ENCODE measurements at places on chromosomes 13 and 19.

DNA sequence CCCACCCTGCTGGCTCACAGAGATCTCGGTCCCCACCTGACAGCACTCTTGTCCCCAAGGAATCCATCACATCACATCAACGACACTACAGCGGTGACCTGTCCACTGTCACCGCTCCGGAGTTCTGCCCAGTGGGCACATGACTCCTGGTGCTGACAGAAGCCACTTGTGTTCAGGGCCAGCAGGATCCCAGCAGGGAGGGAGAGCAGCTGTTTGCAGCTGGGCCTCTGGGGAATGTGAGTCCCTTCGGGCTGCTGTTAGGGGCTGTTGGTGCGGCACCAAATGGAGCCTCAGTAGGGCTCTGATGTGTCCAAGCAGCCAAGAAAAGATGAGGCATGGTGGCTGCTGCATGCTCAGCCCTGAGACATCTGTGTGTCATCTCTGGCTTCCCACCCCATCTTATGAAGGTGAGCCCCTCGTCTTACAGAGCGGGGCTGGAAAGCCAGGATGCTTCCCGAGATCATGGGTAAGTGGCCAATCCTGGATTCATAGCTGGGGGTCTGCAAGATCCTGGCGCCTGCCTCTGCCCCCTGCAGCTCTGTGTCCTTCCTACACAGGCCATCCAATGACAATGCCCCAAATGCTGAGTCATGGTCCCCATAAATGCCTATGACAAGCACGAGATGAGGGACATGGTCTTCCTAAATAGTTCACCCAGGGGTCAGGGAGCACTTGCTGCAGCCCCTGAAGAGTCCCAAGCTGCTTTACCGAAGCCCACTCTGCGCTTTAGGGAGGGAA lies 56.0 kb downstream of the F2RL3 start:
- H3K4me3 ChIP-seq: no peak overlapping the region
- H3K36me3 ChIP-seq: no peaks in the 10 kb centered on the region
- peak; percentile 34 for DNase-seq
- peaks cover 2% of the 10 kb centered on the region for H3K27me3 ChIP-seq

DNA sequence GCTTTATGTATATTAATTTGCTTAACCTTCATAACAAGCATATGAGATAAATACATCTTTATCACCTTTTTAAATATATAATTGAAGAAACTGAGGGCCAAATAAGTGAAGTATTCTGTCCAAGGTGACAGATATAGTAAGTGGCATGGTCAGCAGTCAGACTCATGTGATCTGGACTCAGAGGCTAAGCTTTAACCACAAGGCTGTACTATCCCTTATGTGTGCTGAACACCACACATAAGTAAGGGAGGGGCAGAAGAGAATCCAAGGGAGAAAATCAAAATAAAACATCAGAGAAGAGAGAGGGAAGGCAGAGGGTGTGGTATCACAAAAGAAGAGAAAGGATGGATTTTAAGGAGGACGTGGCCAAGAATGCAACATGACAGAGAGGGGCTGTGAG lies 348.4 kb downstream of the EFNB2 start:
- no peaks in the 10 kb centered on the region for H3K36me3 ChIP-seq
- DNase-seq: no peak
- no peak overlapping the region for H3K4me3 ChIP-seq
- H3K27ac ChIP-seq: no peak overlapping the region
- no peaks in the 10 kb centered on the region for H3K27me3 ChIP-seq

DNA sequence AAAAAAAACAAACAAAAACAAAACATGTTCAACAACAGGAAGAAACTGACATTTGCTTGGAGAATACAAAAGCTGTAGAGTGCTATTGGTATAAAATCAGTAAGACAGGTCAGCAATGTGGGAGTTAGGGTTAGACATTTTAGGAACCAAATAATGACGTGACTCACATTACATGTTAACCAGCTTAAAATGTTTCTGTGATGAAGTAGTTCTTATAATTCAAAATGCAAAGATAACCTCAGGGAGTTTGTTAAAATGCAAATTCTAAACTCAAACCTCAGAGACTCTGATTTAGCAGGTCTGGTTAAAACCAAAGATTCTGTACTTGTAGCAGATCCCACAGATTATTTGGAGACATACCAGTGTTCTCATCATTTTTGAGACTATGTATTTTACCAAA lies 549.4 kb upstream of the SLITRK1 start:
- no peak for DNase-seq
- no peak overlapping the region for H3K27ac ChIP-seq
- no peaks in the 10 kb centered on the region for H3K27me3 ChIP-seq
- no peak overlapping the region for H3K4me3 ChIP-seq
- H3K4me1 ChIP-seq: no peaks in the 10 kb centered on the region
- no peaks in the 10 kb centered on the region for H3K36me3 ChIP-seq

DNA sequence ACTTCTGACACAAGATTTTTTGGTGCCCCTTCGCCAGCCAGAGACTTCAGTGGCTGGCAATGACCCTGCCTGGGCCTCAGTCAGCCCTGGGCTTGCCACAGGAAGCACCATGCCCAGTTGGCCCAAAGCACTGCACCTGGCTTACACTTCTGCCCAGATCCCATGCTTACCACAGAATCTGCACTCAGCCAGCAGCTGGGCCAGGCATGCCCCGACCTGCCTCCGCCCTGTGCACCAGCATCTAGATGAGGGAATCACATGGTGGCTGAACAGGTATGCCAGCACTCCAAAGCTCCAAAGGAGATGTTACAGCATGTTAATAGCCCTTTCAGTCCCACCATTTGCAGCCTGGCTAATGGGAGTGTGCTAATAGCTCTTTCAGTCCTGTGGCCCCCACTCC lies 690.9 kb downstream of the SLITRK6 start:
- DNase-seq: no peak
- no peaks in the 10 kb centered on the region for H3K4me1 ChIP-seq
- H3K4me3 ChIP-seq: no peak overlapping the region
- no peaks in the 10 kb centered on the region for H3K36me3 ChIP-seq

DNA sequence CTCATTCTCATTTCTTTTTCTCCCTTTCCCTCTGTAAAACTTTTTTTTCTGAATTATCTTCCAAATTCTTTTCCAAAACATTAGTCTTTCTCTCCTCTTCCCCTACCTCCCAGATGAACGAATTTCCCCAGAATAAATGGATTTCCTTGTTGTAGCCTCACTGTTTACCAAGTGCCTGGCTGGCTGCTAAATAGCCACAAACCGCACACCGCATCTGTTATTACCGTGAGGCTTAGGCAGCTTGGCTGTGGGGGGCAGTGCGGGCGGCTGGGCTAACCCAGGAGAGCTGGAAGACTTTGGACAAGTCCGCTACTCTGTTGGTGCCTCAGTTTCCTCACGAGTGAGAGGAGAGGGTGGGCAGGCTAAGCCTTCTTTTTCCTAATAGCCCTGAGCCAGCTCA lies 10.7 kb downstream of the IL17D start:
- H3K36me3 ChIP-seq: no peaks in the 10 kb centered on the region
- peaks cover 13% of the 10 kb centered on the region for H3K4me1 ChIP-seq
- H3K4me3 ChIP-seq: no peak overlapping the region
- H3K27ac ChIP-seq: no peak overlapping the region

- H3K27me3 ChIP-seq: no peaks in the 10 kb centered on the region
- no peak for DNase-seq
- no peak overlapping the region for H3K4me3 ChIP-seq
- no peaks in the 10 kb centered on the region for H3K36me3 ChIP-seq
Observed at GRCh38 chr13:66689628-66690027, 540.5 kb downstream of the PCDH9 start.

DNA sequence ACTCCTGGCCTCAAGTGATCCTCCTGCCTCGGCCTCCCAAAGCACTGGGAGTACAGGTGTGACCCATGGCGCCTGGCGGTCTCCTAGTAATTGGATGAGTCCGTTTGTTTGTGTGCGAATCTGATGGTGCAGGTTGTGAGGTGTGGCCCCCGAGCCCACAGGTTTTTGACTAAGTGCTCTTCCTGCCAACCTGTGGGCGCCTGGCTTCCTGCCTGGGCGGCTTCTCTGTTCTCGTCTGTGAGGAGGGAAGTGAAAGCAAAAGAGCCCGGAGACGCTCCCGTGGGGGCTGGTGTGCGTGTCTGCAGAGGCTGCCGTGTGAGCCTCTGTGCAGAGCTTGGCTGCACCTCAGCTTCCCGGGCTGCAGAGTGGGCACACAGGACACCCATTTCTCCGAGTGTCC lies 10.0 kb downstream of the ARHGAP45 start:
- H3K27ac ChIP-seq: no peak overlapping the region
- no peaks in the 10 kb centered on the region for H3K36me3 ChIP-seq
- DNase-seq: no peak

GRCh38 chr13:59519819-59520218 lies 643.9 kb downstream of the DIAPH3 start:
- H3K4me1 ChIP-seq: no peaks in the 10 kb centered on the region
- H3K36me3 ChIP-seq: no peaks in the 10 kb centered on the region
- H3K27ac ChIP-seq: no peak overlapping the region
- no peak for DNase-seq
- no peak overlapping the region for H3K4me3 ChIP-seq
- no peaks in the 10 kb centered on the region for H3K27me3 ChIP-seq

DNA sequence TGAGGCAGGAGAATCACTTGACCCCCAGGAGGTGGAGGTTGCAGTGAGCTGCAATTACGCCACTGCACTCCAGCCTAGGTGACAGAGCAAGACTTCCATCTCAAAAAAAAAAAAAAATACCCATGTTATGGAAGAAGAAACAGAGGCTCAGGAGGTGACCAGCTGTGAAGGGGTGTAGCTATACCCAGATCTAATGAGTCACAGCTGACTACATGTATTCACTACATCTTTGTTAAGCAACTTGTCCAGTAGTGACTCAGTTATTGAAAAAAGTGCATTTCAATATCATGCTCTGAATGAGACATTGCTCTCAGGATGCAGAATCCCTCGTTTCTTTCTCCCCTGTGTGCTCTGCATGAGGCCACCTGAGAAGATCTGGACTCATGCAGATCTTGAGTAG lies 16.1 kb upstream of the SPART start:
- no peak for DNase-seq
- H3K27ac ChIP-seq: no peak overlapping the region
- H3K27me3 ChIP-seq: no peaks in the 10 kb centered on the region
- no peaks in the 10 kb centered on the region for H3K4me1 ChIP-seq
